ENCODE measurements at places on chromosomes 6 and 20. TPM values are rescaled to one million over a fixed set of nuclear protein-coding genes. Genes with fewer than 3 reads are reported as not detected.
A peak's percentile ranks its signal among the peaks of the same experiment; 100 is the strongest.

DNA sequence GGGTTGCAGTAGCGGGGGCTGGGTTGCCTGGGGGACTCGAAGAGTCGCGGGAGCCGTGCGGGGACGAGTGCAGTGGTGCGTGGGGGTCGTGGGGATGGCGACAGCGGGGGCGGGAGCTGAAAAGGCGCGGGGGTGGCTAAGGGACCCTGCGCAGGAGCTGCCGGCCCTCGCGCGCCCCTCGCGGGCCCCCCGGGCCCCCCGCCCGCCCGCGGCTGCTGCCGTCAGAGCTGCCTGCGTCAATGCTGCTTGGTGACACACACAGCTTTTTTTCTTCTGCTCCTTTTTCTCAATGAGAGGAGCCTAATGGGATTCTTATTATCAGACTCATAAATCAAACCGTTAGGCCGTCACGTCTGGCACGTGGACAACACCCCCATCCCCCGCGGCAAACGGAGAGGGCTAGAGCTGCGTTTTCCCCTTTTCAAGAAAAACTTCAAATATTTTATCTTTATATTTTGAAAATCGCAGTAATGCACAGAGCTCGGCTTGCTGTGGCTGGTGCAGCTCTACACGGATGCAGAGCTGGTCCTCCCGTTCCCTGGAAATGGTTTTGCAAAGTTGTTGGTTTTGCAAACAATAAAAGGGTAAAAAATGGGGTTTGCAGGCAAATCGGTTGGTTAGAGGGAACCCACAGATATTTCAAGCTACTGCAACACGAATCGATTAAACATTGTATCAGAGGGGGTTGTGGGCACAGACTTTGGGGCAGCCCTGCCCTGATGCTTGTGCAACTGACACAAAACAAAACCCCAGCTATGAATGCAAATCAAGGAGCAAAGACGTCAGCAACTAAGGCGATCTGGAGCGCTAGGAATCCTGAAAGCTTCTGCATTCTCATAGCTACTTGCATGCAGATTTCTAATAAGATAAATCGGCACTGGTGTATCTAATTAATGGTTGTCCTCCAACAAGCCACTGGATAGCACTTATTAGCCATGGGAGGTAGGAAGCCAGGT is 161.4 kb downstream of the TBXT start:
- H3K27me3 ChIP-seq: no peaks in the 10 kb centered on the region
- H3K36me3 ChIP-seq: no peaks in the 10 kb centered on the region
- no peak for DNase-seq
- peak overlapping the region; percentile 65 for H3K4me3 ChIP-seq
- H3K27ac ChIP-seq: peak overlapping the region; percentile 12

DNA sequence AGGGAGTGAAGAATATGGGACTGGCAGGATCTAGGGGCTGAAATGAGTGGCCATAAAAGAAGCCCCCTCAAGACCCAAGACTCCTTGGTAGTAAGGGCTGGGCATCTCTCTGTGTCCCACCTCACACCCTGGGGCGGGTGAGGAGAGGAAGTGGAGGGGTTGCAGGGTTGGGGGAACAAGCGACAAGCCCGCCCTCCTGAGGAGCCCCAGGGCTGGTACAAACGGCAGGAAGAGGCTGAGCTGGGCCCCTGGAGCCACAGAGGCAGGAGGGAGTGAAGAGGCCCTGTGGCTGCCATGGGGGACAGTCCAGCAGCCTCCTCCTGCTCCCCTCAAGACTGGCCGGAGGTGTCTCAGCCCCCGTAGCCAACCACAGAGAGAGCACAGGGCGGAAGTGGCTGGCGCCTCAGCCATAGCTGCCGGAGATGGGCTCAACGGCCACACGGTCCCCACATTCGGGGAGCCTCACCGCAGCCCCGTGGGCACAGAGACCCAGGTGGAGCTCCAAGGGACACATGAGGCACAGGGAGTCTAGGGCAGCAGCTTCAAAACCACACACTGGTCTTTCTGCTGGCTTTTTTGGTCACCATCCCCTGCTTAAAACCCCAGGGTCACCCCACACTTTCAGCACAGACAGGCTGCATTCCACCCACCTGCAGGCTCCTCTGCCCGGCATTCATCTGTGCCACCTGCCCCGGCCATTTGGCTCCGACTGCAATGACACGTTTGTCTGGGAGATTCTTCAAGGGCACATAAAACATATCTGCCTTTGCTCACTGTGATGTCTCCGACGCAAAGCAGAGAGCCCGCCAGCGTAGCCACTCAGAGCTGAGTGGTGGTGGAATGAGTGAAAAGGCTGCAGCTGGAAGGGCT is 524 bp downstream of the C20orf203 start:
- peaks cover 2% of the 10 kb centered on the region for H3K4me1 ChIP-seq
- no peak overlapping the region for H3K4me3 ChIP-seq
- no peak overlapping the region for H3K27ac ChIP-seq
- no peaks in the 10 kb centered on the region for H3K27me3 ChIP-seq
- no peaks in the 10 kb centered on the region for H3K36me3 ChIP-seq

The ISM1 gene
- total RNA-seq: 20.4 TPM

GRCh38 chr20:20201124-20201523 is 148.8 kb downstream of the CFAP61 start:
- H3K27me3 ChIP-seq: no peaks in the 10 kb centered on the region
- no peak overlapping the region for H3K27ac ChIP-seq
- H3K4me3 ChIP-seq: no peak overlapping the region
- no peaks in the 10 kb centered on the region for H3K36me3 ChIP-seq
- no peak for DNase-seq

DNA sequence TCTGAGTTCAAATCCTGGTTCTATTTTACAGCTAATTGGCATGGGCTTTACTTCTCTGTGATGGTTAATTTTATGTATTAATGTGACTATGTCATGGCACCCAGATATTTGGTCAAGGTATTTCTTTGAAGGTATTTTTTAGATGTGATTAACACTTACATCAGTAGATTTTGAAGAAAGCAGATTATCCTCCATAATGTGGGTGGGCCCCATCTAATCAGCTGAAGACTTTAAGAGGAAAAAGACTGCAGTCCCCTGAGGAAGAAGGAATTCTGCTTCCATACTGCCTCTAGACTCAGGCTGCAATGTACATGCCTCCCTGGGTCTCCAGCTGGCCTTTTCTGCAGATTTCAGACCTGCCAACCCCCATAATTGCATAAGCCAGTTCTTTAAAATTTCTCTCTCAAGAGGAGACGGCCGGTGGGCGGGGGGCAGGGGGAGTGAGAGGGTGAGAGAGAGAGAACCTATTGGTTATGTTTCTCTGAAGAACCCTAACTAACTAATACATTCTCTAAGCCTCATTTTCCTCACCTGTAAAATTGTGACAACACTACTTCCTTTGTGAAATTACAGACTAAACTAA is 338.2 kb upstream of the PRDM1 start:
- H3K27ac ChIP-seq: no peak overlapping the region
- H3K36me3 ChIP-seq: no peaks in the 10 kb centered on the region
- H3K27me3 ChIP-seq: no peaks in the 10 kb centered on the region
- DNase-seq: no peak

DNA sequence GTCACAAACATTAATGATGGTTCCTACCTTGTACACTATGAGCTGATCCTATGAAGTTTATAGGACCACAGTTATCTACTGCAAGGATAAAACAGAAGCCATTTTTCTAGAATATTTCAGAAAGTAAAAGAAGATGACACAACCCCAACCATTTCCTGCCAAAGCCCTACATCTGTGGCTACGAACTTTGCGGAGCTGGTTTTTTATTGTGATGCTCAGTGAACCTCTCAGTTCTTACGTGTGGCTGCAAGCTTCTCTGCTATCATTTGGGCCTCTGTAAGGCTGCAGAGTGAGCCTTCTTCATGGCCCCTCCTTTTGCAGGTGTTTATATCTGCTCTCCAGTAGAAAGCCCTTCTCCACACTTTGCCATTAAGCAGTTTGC is 17.8 kb upstream of the TAGAP start:
- H3K27ac ChIP-seq: peak overlapping the region; percentile 44

DNA sequence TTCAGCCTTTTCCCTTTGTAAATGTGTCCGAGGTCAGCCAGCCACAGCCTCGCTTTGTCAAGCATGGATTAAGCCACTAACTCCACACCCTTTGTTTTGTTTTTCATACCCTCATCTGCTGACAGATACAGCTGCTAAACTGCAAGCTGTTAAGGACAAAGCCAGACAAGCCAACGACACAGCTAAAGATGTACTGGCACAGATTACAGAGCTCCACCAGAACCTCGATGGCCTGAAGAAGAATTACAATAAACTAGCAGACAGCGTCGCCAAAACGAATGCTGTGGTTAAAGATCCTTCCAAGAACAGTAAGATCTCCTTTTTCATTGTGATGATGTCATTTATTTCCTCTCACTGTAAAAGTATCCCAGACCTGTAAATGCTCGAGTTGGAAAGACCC is 269.3 kb downstream of the ARHGAP18 start:
- no peaks in the 10 kb centered on the region for H3K36me3 ChIP-seq
- no peak overlapping the region for H3K4me3 ChIP-seq
- no peaks in the 10 kb centered on the region for H3K4me1 ChIP-seq
- no peaks in the 10 kb centered on the region for H3K27me3 ChIP-seq
- no peak overlapping the region for H3K27ac ChIP-seq

DNA sequence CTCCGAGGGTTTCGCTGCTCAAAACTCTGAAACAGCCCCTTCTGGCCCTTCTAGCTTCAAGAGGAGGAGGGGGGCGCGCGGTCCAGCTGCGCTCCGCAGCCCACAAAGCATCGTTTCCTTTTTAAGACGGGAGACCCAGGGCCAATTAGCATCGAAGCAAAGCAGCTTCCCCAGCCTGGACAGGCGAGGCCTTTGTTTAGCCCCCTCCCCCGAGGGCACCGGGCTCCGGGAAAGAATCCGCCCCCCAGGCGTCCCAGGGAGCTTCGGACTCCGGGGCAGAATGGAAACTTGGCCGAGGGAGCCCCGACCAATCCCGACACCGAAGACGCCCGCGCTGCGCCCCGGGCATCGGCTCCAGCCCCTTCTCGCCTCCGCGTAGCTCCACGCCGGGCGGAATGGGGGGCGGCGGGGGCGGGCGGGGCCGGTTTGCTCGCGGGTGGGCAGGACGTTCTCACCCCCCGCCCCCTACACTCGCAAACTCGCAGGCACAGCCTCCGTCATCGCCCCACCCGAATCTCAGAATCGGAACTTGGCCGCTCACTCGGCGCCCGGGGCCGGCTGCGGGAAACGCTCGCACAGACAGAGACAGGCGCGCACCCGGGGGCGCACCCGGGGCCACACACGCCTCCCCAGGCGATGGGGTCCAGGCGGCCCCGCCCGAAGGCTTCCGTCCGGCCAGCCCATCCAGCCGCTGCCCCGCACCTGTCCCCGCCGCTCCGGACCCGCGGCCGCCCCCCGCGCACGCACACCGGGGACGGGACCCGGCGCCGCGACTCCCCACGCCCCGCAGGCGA is 628 bp downstream of the NKAIN4 start:
- no peaks in the 10 kb centered on the region for H3K27me3 ChIP-seq
- no peaks in the 10 kb centered on the region for H3K36me3 ChIP-seq
- DNase-seq: no peak
- H3K27ac ChIP-seq: no peak overlapping the region

DNA sequence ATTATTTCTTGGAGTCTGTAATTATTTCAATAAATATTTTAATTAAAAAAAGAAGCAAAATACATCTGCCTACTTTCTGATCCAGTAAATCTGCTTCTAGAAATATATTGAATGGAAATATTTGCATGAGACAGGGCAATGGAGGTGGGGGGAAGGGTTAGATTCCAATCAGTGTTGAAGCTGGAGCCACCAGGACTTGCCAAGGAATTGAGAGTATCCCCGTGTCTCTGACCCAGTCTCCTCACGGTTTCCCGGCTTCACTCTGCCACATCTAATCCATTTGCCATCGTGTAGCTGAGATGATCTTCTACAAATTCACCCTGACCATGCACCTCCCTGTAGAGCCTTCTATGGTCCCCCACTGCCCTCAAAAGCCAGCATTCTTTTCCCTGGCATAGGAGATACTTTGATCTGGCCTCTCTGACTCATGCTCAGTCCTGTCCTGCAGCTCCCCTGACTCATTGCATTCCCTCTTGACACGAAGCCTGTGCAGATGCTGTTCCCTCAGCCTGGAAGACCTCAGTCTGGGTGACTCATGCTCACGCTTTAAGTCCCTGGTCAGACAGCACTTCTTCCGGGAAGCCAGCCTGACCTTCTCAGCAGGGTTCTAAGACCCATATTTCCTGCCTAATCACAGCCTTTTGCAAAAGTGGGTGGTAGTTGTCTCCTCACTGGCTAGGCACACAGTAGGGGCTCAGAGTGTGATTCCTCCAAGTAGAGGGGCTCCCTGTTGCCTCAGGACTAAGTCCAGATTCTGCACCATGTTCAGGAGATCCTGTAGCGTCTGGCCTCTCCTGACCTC is 23.0 kb upstream of the FKBP1A start:
- no peak for DNase-seq
- no peaks in the 10 kb centered on the region for H3K27me3 ChIP-seq
- H3K4me1 ChIP-seq: no peaks in the 10 kb centered on the region
- no peak overlapping the region for H3K27ac ChIP-seq
- no peak overlapping the region for H3K4me3 ChIP-seq

DNA sequence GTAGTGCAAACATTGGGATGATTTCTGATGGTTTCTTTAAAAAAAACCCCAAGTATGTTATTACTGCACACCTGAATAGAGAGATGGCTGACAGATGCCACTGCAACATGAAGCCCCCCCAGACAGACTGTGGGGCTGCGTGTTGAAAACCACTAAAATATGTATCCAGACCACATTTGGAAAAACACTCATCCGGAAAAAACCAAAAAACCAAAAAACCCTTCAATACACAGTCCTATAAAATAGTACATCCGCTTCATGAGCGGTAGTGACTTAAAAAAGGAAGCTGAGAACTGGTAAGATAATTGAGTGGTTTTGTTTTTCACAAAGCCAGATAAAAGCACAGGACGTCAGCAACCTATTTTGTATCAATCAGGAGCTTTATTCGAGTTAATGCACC is 47.1 kb upstream of the EDN3 start:
- no peaks in the 10 kb centered on the region for H3K27me3 ChIP-seq
- no peak overlapping the region for H3K27ac ChIP-seq
- no peaks in the 10 kb centered on the region for H3K4me1 ChIP-seq
- H3K4me3 ChIP-seq: no peak overlapping the region
- no peak for DNase-seq

Data from thoracic aorta (tissue), 2 donors.